HCEC 1CT (cell line): ENCODE measurements at places on chromosomes 5 and 9.

DNA sequence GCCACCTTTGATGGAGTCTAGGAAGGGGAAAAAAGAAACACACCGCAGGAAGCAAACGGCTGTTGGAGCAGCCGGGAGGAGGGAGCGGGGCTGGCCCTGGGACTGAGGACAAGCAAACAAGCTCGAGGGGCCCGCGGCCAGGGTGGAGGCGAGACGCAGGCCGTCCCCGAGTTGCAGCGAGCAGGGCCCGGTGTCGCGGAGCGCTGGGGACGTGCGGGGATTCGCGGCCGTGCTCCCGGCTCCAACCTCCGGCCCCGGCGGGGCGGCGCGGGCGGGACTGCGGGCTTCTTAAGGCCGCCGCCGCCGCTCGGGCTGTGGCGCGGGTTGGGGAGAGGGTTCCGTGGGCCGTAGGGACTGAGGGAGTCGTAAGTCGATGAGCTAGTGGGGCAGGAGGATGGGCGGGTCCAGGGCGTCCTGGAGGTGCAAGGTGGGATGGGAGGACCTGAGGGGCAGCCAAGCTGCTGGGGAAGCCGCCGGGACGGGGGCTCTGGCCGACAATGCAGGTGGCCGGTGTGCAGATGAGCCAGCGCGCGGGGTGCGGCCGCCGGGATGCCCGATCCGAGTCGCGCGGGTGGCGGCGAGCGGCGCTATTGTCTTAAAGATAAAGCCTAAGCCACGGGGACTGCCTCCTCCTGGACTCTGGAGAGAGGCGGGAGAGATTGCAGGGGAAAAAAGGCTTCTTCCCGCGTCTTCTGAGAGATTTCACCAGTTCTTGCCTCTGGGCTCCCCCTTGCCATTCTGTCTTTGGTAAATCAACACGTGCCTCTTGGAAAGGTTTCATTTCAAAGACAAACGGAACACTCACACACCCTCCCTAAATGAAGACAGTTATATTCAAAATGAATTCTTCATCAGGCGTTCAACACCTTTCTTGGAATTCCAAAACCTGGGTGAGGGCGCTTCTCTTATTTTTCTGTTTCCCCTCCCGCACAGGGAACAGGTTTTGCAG, 1.6 kb upstream of the HAPLN1 start:
- DNase-seq: peak; percentile 41

GRCh38 chr9:108967916-108968315, 33.7 kb downstream of the ABITRAM start:
- no peak for DNase-seq

- DNase-seq: peak; percentile 7
These were observed 94.0 kb upstream of the RAPGEF1 start for GRCh38 chr9:131833906-131834305.

GRCh38 chr5:178208540-178209227, 4.4 kb downstream of the HNRNPAB start:
- DNase-seq: no peak

DNA sequence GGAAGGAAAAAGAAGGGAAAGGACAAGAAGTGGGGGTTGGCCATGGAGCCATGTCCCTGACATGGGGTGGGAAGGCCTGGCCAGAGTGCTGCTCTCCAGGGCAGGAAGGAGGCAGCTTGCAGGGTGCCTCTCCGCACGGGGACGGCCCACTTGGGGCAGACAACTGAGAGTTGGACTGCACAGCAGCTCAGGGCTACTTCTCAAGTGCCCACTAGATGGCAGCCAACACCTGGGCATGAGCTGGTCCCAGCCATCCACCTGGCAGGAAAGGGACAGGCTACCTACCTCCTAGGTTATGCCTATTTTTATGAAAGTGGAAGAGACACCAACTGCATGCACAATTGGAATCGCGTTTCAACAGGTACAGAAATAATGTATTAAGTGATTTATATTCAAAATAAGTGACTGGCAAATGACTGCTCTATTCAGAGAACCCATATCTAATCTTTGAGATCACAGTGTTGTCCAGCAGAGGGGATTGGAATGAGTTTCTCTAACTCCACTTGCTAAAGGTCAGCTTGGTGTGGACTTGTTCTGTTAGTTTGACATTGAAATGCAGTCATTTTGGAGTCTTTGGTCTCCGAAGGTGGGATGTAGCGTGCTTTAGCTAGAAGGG, 113.4 kb downstream of the SYK start:
- DNase-seq: peak; percentile 64

GRCh38 chr9:131706608-131706970, 33.3 kb downstream of the RAPGEF1 start:
- no peak for DNase-seq

DNA sequence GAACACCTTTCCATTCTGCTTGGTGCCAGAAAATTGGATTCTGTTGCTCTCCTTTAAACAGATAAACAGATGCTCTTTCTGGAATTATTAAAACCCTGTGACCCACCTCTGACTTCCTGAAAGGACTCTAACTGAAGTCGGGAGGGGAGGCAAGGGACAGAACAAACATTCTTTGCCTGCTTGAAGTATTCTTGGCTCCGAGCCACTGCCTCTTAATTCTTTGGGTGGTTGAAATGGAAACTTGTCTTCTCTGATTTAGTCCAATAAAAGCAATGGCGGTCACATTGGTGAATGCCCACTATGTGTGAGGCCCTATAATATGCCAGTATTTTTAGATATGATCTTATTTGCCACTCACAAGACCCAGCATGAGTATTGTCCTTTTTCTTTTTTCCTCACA, 236.8 kb downstream of the SLIT3 start:
- DNase-seq: no peak

- no peak for DNase-seq
These were observed 24.2 kb downstream of the DAPK1 start for GRCh38 chr9:87521834-87522233.

GRCh38 chr9:112218908-112219307, 43.8 kb upstream of the SUSD1 start:
- no peak for DNase-seq

- no peak for DNase-seq
These were observed 105.1 kb upstream of the CTSL start for GRCh38 chr9:87620731-87621322.

DNA sequence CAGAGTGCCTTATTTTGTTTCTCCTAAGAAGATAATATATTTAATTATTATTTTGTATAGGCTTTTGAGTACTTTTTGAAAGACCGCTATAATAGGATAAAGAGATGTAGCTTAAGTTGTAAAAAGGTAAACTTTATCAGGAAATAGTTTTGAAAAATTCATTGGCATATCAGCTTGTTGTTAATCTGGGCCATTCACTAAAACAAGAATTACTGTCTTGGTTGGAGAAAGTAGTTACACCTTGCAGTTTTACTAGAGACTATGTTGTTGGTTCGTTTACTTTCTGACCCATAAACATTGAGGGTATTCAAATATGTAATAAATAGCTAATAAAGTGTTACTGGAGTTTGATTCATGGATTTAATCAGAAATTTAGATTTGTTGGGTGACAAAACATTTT, 33.7 kb downstream of the TNPO1 start:
- no peak for DNase-seq

DNA sequence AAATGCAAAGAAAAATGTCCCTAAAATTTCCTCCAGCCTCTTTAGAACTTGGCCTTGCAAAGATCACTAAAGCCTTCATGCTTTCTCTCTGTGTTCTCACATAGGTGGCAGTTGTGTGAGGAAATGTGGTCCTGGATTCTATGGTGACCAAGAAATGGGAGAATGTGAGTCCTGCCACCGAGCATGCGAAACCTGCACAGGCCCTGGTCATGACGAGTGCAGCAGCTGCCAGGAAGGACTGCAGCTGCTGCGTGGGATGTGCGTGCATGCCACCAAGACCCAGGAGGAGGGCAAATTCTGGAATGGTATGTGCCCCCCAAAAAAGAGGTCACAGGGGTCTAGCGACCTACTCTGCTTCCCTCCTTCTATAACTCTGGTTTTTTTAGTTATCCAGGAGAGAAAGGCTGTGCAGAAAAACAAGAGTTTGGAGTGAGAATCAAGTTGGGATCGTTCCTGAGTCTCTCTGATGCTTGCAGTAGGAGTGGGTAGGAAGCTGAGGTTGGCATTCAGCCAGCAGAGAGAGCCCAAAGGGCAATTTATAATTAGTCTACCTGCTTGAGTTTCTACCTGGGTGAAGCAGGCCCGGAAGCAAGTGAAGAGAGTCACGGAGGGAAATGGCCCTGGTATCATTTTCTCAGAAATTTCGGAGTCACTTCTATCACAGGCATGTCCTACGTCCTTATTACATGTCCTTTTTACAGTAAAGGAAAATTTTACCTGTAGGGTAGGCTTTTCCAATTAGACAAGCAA, 97.5 kb downstream of the RFK start:
- no peak for DNase-seq
